Islet precursor cell (in vitro differentiated cells): ENCODE measurements at places on chromosomes 4 and X.

DNA sequence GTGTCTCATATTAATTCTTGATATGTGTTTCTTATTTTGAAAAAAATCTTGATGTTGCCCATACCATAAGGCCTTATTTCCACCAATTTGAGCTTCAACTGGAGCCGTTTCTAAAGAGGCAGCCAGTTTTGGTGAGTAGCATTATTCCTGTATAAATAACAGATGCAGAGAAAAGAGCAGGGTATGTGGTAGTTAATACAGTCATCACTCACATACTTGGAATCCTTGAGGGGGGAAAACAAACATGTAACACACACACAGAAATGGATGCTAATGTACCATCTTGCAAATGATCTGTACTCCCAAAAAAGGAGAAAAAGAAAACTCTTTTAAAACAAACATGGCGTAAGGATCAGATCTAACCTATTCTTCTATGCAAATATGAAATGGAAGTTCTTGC is 389.7 kb downstream of the GPM6A start:
- DNase-seq = no peak

- no peak for DNase-seq
Measured at GRCh38 chr4:95638920-95639501, 90.2 kb upstream of the UNC5C start.

DNA sequence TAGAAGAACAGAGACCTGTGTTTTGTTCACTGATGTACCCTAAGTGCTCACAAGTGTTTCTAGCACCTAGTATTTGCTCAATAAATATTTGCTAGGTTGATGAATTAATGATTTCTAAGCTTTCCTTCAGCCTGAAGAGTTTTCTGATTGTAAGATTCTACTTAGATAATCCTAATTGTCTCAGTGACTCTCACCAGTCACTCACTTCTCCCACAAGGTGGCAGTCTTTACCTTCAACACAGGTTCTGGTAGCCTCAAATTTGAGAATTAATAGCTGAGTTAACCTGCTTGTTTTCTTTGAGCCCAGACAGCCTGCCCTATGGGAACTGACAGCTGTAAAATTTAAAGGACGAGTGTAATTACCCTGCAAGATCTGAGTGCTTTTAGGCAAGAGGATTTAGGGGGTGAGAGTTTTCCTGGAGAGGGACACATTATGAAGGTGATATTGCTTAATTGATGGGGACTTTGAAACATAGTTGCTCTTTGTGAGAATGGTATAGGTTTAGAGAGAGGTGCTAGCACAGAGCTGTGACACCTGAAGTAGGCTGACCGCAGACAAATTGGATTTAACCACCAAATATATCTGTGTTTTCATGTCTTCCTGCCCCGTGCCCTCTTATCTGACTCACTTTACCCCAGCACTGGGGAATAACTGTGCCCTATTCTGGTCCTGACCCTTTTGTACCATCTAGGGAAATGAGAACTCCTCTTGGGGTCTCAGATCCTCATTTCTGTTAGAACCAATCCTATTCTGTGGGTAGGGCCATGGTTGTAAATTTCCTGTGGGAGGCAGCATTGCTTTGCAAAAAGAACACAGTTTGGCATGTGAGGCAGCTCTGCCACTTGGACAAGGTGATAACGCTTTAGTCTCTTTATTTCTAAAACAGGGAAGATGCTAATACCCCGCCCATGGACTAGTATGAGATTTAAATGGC is 27.7 kb downstream of the CD38 start:
- peak; percentile 62 for DNase-seq

- DNase-seq = peak; percentile 86
Measured at GRCh38 chr4:73964862-73965611, 16.8 kb downstream of the PF4 start.

- DNase-seq = no peak
Measured at GRCh38 chr4:48499551-48500066, 9.6 kb downstream of the ZAR1 start.

GRCh38 chr4:83232082-83232481 is 52.5 kb downstream of the COQ2 start:
- no peak for DNase-seq

DNA sequence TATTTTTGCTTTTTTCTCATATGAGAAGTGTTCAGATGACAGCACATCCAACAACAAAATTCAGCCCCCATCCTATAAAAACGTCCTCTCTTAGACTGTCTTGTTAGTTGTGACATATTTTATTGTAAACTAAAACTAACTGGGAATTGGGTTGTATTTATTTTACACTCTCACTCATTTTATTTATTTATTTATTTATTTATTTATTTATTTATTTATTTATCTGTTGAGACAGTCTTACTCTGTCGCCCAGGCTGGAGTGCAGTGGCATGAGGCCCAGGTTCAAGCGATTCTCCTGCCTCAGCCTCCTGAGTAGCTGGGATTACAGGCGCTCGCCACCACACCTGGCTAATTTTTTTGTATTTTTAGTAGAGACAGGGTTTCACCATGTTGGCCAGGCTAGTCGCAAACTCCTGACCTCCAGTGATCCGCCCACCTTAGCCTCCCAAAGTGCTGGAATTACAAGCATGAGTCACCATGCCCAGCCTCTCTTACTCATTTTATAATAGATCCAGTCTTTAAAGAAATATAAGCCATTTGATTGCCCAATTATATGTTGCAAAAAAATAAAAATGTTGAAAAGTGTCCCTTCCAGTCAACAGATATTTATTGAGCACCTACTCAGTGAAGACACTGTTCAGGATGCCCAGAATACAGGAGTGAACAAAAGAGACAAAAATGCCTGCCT is 44.6 kb downstream of the PALLD start:
- no peak for DNase-seq

GRCh38 chr4:172489861-172490260 is 676.7 kb downstream of the GALNTL6 start:
- DNase-seq = no peak

- no peak for DNase-seq
Measured at GRCh38 chrX:143632625-143633410, 3.1 kb downstream of the SLITRK4 start.

DNA sequence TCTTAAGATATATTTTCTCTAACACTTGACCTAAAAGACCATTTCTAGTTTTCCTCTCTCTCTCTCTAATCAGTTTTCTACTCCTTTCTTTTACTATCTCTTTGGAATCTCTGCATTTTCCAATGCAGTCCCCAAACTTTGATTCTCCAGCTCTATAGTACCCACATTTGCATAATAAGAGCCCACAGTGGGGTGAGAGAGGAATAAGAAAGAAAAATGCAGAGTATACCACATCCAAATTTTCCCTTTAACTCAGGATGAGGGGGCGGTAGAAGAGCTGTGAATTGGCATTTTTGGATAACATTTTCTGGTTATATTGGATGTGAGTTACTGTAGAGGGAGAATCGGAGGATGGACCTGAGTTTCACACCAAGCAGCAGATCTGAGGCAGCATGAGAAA is 74.4 kb upstream of the SOD3 start:
- DNase-seq = no peak

DNA sequence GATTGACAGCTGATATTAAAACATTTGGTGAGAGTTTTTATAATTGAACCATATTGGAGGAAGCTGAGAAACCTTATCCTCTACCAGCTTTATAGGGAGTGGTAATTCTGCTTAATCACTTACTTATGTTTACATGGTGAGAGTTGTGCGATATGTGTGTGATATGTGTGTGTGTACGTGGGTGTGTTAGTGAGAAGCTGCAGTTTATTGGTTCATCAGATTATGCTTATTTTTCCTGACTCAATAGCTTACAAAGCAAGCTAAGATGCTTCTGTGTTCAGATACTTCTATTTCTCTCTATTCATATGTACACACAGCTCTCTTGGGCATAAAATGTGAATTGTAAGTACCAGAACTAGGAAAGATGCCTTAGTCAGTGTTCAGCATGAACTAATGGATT is 343.7 kb downstream of the GRIA2 start:
- no peak for DNase-seq

- DNase-seq = peak; percentile 82
Measured at GRCh38 chrX:84729809-84730208, 227.6 kb upstream of the HDX start.

DNA sequence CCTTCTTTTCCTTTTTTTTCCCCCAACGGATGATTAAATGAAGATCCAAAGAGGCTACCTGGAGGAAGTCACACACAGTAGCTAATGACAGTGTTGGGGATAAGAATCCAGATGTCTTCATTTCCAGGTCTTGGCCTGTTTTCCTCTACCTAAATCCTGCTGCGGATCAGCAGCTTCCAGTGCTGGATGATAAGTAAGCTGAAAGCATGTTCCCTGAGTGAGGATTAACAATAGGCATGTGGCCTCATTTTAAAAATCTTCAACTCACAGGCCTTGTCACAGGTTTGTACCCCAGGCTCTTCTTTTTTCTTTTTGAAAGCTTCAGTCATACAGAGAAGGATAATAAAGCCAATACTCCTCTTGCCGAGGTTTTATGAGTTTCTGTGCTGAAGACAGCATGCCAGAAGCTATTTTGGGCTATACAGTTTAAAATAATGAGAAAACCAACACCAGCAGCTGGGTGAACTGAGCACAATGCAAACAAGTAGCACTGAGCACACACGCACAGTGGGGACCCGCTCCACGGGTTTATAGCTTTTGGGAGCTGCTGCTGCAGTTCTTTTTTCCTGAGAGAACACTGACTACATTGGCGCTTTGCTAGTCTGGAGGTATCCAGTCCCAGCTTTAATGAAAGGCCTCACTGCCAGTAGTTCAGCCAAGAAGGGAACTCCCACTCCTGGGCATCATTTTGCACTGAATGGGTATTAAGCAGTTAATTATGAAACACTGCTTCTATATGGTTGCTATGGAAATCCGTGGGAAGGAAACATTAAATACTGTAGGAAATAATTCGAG is 184.2 kb upstream of the CTSO start:
- DNase-seq = no peak
